ENCODE measurements at places on chromosomes 6 and 20.

GRCh38 chr6:121809211-121809610 lies 373.8 kb downstream of the GJA1 start:
- no peak for DNase-seq

- no peak for DNase-seq
Measured at GRCh38 chr6:169709293-169709692, 7.4 kb downstream of the C6orf120 start.

DNA sequence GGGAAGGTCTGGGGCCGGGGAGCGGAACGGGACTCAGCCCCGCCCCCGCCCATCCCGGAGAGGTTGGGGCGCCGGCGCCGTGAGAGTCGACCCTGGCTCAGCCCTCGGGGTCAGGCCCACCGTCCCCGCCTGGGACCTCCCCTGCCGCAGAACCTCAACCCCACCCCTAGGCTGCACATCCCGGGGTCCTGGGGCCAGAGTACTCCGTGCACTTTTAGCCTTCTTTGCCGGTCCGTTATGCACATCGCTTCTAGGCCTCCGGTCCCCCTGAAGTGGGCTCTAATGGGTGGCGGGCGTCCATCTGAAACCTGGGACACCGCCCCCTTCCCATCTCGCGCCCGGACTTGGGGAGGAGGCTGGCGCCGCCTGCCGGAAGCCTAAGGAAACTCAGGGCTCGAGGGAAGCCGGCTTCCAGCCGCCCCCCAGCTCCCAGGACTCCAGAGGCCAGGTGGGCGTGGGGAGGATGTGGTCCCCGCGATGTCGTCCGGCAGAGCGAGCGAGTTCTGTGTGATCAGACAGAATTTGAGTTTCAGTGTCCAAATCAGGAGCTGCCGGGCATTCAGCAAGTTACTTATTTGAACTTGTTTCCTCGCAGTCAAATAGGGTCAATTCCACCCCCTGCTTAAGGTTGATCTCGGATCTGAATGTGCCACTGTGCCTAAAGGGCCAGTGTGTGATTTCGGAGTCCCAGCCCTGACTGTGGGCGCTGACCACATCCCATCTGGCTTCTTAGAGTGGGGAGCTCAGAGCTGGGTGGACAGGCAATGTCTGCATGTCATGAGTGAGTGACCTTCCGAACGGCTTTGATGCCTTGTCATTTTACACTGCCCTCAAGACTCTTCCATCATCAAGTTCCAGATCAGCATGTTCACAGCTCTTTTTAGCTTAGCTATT lies 47.6 kb downstream of the CPXM1 start:
- peak; percentile 16 for DNase-seq

DNA sequence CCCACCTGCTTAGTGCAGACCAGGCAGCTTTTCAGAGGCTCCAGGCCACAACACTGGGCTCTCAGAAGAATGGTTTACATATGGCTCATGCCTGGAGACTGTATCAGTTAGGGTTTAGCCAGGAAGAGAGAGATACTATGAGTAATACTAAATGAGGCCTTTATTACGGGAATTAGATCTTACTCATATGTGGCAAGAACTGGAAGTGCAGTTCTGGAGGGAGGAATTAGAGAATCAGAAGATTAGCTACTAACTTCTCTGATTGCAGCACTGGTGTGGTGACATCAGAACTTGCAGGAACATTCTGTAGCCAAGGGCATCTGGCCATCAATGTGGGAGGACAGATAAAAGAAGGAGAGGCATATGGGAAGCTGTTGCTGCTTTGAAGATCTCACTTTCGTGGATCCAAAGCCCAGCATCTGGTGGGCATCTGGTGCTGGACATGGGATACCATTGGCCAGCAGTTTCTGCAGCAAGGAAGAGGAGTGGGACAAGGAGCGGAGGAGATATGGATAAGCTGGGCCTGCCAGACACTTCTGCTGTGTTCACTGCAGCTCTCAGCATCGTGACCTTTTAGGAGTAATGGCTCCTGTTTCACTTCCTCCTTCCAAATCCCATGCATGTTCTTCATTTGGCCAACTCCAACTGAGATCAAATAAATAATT lies 248.5 kb downstream of the BTBD3 start:
- no peak for DNase-seq

DNA sequence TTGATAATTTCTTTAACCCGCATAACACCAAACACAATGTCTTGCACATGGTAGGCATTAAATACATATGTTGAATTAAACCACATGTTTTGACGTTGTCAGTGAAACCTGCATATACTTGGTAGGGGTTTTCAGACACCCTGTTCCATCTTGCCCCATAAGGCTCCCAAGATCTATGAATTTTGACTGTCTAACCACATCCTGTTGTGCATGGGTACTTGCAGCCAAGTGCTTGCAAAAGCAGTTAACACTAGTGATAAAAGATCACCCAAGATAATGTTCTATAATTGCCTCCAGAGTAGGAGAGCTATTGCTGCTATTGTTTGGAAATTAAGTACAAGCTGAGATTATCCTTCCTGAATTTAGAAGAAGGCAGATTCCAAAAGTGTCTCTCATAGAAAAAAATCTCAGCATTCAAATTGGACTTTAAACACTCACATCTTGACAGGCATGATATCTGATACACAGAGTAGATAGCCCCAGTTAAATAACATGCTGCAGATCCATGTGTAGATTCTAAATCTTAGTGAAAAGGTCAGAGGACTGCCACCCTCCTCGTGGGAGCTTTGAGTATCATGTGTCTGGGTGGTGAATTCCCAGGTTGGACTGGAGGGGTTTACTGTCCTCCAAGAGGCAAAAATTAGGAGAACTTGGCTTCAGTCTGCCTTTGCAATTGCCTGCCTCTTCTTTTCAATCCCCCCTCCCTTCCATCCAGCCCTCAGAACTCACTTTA lies 25.8 kb upstream of the CCN6 start:
- DNase-seq = peak; percentile 76

DNA sequence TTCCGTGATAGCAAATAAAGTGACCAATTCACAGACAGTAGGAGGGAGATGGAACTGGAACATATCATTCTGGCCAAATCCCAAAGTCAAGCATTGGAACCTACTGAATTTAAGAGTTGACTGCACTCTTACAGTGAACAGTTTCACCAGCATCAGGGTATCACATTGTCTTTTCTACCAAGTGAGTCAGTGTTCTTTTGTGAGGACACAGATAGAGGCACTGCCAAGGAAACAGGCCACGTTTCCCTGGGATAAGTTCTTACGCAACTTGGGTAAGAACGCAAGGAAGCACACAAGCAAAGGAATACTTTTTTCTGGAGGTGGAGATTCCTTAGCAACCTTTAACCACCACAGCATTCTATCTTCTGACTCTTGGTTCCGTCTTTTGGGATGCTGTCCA lies 28.6 kb upstream of the ENPP5 start:
- no peak for DNase-seq

DNA sequence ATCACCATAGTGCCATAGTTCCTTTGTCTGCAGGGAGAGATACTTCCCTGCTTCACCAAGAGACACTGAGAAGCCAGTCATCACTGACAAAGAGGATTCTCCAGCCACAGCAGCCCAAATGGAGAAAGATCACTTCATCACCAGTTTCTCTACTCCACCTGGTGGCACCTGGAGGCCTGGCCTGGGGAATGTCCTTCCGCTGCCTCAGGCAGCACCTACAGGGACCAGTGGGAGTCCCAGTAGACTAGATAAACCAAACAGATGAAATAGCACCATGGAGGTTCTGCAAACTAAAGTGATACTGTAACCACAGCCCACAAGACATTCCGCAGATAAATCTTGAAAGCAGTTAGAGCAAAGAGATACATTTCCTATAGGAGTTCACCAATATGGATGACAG lies 266.5 kb downstream of the C6orf118 start:
- DNase-seq = no peak

GRCh38 chr6:168734523-168734922 lies 293.5 kb downstream of the SMOC2 start:
- no peak for DNase-seq

- DNase-seq = no peak
Measured at GRCh38 chr6:33962246-33963027, 158.6 kb upstream of the MLN start.

DNA sequence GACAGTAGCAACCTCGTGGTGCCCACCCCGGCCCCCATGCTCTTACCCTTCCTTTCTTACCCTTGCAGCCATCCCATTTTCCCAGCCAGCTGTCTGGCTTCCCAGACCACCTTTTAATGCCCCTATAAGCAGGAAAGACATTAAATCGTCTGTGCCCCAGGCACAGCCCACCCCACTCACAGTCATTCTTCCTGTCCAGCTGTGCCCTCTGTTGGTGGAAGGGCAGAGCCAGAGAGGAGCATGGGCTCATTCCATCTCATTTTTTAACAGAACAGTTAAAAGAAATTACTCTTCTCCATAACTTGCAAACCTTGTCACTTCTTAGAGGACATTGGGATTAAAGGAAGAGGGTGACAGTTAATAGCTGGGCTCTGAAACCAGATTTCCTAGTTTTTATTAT lies 240.5 kb downstream of the NRN1 start:
- DNase-seq = peak; percentile 18

DNA sequence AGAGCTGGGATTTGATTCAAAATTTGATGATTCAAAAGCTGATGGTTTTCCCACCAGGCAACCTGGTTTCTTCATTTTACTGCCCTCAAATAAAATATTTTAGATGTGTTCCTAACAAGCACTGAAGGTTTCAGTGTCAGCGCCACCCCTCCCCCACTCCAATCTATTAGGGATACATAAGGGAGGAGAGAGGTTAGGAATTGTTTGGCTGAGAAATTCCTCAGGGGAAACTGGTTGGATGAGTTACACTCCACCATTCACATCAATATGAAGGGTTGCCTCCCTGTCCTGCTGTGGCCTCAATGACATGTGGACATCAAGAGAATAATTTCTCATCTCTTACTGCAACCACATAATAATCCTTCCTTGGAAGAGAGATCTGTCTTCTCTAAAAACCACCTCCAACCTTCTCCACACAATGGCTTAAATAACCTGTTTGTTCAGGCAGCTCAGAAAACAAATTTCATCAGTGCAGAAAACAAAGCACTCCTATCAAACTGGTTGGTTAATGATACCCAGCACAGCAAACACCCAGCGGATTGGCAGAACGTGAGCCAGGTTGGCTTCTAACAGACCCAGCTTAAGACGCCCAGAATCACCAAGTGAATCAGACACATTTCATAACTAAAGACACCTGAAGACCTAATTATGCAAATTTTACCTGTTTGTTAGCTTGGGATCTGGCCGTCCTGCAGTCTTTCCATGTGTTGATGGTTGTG lies 136.0 kb upstream of the SGK1 start:
- no peak for DNase-seq

- peak; percentile 11 for DNase-seq
Measured at GRCh38 chr20:57651881-57652605, 31.8 kb upstream of the ZBP1 start.

GRCh38 chr20:49573900-49574416 lies 6.0 kb upstream of the PTGIS start:
- no peak for DNase-seq

DNA sequence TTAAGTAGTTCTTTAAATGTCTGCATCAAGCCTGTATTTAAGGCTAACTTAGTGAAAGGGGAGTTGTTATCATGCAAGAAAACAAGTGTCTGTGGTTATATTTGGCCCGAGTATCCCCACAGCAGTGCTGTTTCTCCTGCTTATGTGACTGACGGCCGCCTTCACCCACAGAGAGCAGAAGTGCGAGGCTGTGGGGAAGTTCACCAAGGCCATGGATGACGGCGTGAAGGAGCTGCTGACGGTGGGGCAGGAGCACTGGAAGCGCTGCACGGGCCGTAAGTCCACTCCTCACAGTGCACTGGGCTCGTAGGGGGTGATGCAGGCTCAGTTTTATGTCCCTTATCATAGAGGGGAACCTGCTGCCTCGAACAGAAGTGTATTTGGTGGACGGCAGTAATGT lies 53.2 kb upstream of the SYNJ2 start:
- no peak for DNase-seq

Measured in DND-41 (cell line).